Psoas muscle (tissue), 8 donors: ENCODE measurements at places on chromosomes 6 and 20.

DNA sequence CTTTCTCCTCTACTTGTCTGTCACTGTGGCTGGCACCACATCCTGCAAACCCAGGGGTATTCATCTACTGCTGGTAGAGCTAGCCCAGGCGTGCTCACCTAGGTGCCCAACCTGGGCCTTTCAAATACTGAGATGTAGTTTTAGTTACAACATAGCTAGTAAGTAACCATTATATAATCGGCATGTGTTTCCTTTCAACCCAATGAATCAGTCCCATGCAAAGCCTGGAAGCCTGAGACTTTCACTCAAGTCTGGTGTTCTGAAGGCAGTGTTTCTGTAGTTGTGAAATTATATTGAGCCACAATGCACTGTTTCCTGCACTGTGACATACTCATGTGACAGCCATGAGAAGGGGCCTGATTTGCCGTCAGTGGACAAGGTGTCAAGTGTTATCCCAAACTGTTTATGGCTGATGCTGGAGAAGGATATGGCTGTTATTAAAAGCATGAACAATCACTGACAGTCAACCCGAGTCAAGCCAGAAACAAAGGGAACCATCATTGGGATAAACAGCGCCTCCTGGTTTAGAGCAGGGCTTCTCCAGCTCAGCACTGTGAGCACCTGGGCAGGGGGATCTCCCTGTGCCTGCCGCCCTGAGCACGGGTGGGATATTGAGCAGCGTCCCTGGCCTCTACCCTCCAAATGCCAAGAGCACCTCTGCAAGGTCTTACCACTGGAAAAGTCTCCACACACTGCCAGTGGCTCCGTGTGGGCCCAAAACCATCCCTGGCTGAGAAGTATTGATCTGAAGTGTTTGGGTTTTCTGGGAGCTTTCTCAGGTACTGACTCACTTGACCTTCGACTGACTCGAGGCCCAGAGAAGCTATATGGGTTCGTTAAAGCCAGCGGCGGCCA, 1.6 kb downstream of the PSMA7 start:
- DNase-seq: no peak

DNA sequence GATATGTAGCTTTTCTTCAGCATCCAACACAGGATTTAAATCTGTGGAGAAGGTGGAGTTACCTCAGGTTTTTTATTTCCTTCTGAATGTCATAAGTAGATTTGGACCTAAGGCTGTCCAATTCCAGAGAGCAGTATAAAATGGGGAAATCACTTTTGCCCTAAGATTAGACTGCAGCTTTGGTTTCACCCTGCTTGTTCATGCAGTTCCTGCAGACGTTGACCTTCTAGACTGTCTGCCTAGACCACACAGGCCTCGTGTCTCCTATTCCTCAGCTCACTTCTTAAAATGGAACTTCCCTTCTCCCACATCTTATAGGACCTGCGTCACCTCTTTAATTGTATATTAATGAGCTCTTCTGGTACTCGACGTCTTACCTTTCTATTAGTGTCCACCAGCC, 26.0 kb upstream of the C6orf62 start:
- no peak for DNase-seq

DNA sequence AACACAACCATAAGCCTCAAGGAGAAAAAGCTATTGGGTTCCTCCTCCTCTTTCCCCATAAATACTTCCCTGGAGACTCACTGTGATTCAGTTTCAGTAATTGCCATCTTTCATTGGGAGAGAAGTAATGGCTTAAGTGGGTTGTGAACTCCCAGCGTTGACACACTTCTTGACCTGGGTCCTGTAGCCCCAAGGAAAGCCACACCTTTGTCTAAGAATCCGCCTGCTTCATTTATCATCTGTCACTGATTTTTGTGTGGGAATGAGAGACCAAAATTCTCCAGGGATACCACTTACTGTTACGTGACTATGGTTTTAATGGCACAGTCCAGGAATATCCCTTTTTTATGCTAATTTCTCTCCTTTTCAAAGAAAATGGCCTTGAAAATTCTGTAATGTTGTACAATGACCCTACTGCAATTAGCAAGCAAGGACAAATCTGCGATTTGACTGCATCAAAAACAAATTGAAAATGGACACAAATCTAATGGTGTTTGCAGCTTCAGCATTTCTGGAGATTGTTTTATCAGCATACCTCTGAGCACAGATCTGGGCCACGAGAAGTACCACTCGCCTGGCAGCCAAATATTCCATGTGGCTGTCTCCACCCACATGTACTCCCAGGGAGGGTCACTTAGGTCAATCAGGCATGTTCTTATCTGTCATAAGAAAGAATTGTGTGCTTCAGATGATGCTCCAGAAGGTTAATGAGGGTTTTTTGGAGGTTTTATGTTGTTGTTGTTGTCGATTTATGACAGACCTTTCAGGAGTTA, 29.8 kb downstream of the DCBLD1 start:
- no peak for DNase-seq

GRCh38 chr20:23995905-23996666, 7.5 kb upstream of the GGTLC1 start:
- peak; percentile 51 for DNase-seq

DNA sequence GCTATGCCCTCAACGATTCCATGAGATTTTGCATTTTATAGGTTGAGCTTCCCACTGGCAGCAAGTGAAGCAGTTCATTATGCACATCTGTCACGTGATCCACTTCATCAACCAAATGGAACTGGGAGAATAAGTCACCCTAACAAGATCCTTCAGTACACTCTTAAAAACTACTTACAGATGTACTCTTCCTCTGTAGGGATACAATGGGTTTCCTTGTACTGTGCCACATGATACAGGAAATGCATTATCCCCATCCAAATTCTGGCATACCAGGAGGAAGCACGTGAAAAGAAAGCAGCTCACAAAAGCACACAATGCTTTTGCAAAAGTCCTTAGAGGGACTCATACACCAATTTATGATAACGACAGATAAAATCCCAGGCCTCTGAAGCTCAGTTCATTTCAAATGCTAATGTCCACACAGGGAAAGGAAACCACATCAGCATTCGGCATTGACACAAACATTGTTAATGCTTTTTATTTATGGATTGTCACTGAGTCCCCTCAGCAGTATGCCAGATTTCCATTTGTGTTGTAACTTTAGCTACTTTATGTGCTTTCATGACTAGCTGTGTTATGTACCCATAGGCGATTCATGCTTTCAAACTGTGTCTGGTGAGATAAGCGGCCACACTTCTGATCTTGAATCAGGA, 58.1 kb upstream of the REV3L start:
- no peak for DNase-seq
